Hypothalamus (tissue), 51 donors: ENCODE measurements at places on chromosomes 1 and 21.

GRCh38 chr1:160367934-160368923 is 1.4 kb downstream of the NHLH1 start:
- no peak for DNase-seq

DNA sequence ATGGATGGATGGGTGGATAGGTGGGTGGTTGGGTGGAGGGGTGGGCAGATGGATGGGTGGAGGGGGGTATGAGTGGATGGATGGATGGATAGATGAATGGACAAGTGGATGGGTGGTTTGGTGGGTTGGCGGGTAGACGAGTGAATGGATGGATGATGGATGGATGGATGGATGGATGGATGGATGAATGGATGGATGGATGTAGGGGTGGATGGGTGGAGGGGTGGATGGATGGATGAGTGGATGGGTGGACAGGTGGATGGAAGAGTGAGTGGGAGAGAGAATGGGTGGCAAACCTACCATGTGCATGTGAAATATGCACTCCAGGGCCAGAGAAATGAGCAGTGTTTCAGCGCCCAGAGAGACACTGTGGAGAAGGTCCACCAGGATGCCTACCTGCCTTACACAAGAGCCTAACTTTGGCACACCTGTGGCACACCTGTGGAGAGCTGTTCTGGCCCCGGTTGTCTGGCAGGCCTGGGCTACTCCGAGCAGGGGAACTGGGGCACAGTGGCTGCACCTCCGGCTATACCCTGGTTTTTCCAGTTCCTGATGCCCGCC is 12.8 kb downstream of the EPHA2 start:
- no peak for DNase-seq

GRCh38 chr1:112991402-112992120 is 35.6 kb upstream of the SLC16A1 start:
- no peak for DNase-seq

DNA sequence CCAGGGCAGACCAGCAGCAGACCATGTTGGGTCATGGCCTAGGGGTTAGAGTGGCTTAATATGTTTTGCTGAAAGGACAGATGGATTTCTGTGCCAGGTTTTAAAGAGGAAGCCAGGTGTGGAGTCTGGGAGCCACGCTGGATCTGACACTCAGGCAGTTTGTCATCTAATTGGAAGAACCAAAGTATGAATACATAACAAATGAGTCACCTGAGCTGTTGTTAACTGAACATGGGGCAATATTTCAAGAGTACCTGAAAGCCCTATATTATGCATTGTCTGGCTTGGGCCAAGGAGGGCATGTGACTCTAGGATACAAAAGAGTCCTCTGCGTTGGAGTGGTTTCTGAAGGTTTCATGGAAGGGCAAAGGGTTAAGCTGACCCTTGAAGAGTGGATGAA is 70.6 kb downstream of the LMO4 start:
- DNase-seq: no peak

- DNase-seq: no peak
Observed at GRCh38 chr1:157495285-157495684, 57.0 kb downstream of the FCRL5 start.
